ENCODE measurements at places on chromosomes 2 and 18.
A peak's percentile ranks its signal among the peaks of the same experiment; 100 is the strongest.

DNA sequence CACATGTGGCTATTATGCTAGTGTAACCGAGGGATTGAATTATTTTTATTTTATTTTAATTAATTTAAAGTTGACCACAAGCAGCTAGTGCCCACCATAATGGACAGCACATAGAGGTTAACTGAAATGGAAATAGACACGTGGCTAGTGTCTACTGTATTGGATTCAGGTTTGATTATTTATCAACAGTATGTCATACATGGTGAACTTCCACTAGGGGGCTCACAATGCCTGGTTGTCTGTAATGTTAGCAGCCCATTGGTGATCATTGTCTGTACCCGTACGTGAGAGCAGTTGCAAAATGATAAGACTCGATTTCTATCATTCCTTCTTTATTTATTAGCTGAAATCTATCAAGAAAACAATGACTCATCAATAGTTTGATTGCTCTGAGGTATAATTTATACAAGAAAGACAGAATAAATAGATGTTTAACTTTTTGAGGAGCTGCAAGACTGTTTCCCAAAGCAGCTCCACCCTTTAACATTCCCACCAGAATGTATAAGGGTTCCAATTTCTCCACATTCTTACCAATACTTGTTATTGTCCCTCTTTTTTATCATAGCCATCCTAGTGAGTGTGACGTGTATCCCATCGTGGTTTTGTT lies 76.5 kb downstream of the CYBRD1 start:
- peak; percentile 42 for DNase-seq

GRCh38 chr2:134745023-134745422 lies 26.2 kb upstream of the TMEM163 start:
- DNase-seq, result no peak

- DNase-seq, result no peak
Observed at GRCh38 chr2:158701101-158701500, 94.0 kb upstream of the DAPL1 start.

GRCh38 chr2:86383844-86384243 lies 46.4 kb upstream of the REEP1 start:
- DNase-seq, result no peak

DNA sequence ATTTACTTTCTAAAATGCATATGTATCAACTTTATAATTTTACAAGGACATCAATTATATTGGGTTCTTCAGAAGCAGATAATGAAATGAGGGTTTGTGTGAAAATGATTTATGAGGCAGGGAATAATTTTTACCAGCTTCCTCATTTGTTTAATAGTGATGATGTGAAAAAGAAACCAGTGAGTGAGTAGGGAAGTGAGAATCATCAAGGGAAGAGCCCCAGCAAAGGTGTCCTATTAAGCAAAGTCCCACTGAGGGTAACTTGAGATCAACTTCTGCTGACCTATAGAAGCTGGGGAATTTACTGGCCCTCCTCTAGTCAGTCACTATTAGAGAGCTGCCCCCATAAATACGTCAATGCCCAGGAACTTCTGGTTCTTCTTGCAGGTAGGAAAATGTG lies 266.8 kb upstream of the LYPD1 start:
- no peak for DNase-seq

- no peak for DNase-seq
Observed at GRCh38 chr2:6750411-6751158, 115.1 kb downstream of the CMPK2 start.

GRCh38 chr2:73293534-73294171 lies at the start of gene EGR4:
Gene EGR4 (minus strand): TSS chr2:73293548. CDS start chr2:73293317, 231 bp downstream.
- DNase-seq, result peak; percentile 27

DNA sequence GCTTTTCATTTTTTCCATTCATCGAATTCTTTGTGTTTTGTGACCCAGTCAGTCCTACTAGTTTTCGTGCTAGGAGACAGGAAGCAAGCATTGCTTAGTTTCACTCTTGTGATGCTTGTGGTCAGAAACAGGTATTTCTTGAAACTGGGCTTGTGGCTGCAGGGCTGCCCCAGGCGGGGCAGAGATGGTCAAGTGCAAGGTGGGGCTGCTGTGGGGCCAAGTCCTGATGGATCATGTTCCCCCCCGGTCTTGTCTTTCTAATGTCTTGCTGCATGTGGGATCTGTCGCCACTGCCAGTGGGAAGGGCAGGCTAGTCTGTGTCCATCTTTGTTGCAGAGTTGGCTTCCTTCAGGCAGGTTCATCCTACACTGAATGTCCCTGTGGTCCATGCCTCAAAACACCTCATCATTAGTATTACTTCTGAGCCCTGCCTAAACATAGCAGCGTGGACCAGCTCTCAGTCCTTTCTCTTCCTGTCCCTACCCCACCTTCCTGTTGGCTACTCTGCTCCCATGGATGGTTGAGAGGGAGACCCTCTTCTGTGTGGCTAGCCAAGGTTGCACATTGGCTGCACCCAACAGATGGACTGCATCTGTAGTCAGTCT lies 38.7 kb downstream of the INPP4A start:
- DNase-seq, result no peak

DNA sequence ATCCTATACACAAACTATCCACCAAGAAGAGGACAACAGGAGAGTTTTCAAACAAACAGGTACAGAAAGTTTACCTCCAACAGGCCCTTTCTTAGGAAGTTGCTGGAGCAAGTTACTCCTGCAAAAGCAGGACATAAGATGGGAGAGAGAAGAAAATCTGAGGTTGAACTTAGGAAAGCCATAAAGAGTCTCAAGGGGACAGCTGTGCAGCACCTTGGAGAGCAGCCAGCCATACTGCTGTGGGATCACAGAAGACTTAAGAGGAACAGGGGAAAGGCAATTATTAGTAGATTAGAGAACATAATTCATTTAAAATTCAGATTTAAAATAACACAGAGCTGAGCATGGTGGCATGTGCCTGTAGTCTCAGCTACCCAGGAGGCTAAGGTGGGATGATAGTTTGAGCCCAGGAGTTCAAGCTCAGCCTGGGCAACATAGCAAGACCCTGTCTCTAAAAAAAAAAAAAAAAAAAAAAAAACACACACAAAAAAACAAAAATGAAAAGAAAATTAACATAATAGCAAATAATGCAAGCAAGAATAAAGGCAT lies 148.1 kb upstream of the SIX3 start:
- no peak for DNase-seq
